ENCODE measurements at places on chromosomes 1 and 21.

DNA sequence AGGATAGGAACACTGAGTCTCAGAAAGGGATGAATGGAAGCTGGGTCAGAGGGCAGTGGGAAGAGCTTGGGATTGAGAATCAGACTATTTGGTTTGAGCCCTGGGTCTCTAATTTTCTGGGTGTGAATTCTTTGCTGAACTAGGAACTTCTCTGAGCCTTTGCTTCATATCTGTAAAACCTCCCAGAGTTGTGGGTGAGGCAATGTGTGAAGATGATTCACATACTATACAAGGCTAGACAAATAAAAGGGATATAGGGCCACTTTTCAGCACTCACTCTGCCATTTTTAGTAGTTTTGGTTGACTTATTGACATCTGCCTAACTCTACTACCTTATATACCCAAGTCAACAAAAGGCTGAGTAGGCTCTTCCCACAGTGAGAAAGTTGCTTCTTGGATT lies 77.7 kb upstream of the JUN start:
- DNase-seq = no peak

DNA sequence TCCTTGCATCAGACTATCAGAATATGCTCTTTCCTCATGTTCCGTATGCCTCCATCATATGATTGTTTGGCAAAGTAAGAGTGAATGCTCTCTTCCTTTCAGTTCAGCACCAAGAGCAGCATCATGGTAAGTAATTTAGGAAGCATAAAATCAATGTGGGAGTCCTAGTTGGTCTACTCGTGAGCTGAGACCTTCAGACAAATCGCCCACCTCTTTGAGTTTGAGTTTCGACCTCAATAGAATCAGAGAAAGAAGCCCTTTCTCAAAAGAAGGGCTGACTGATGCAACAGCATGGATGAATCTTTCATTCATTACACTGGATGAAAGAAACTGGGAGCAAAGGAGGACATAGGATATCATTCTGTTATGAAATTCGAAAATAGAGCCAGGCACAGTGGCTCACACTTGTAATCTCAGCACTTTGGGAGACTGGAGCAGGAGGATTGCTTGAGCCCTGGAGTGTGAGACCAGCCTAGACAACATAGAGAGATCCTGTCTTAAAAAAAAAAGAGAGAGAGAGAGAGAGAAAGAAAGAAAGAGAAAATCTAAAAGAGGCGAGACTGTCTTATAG lies 112.5 kb downstream of the ZC3H11B start:
- DNase-seq = no peak

GRCh38 chr1:34843392-34844251 lies 15.9 kb downstream of the SMIM12 start:
- DNase-seq = no peak

GRCh38 chr1:9486466-9487140 lies 52.7 kb upstream of the SLC25A33 start:
- DNase-seq = no peak

- DNase-seq = no peak
Observed at GRCh38 chr1:43067977-43068751, 103.9 kb downstream of the EBNA1BP2 start.

DNA sequence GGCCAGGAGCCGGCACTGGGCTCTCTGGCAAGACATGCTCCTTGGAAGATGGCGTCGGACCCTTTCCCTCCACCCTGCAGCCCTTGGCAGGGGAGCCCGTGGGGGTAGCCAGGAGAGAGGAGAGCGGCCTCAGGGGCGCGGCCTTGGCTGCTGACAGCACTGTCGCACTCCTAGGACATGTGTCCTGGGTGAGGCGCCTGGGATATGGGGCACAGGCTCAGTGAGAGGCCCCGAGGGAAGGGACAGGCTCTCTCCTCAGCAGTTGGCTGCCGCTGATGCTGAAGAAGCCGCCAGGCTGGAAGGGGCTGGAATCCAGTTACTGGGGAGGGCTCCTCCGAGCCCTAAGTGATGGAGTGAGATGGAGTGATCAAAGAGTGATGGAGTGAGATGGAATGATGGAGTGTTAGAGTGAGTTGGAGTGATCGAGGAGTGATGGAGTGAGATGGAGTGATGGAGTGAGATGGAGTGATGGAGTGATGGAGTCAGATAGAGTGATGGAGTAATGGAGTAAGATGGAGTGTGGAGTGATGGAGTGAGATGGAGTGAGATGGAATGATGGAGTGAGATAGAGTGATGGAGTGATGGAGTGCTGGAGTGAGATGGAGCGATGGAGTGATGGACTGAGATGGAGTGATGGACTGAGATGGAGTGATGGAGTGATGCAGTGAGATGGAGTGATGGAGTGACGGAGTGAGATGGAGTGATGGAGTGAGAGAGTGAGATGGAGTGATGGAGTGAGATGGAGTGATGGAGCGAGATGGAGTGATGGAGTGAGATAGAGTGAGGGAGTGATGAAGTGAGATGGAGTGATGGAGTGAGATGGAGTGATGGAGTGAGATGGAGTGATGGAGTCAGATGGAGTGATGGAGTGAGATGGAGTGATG lies 27.6 kb upstream of the PKP1 start:
- no peak for DNase-seq

DNA sequence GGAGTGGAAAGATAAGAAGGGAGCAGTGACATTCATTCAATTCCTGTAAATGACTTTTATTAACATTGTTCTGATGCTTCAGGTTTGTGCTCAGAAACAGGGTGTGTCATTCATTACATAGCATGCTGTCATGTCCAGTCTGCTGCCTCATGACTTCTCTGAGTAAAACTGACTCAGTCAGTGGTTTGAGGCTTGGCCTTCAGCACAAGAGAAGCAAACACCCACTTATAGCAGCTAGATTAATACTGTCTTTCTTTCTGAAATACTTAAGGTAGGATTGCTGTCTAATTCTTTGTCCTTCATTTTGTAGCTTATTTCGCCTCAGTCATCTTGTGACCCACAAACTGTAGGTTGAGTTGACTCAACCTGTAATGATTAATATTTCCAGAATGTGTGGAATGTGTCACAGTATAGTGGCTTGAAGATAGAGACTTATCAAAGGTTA lies 32.9 kb downstream of the RASAL2 start:
- no peak for DNase-seq

DNA sequence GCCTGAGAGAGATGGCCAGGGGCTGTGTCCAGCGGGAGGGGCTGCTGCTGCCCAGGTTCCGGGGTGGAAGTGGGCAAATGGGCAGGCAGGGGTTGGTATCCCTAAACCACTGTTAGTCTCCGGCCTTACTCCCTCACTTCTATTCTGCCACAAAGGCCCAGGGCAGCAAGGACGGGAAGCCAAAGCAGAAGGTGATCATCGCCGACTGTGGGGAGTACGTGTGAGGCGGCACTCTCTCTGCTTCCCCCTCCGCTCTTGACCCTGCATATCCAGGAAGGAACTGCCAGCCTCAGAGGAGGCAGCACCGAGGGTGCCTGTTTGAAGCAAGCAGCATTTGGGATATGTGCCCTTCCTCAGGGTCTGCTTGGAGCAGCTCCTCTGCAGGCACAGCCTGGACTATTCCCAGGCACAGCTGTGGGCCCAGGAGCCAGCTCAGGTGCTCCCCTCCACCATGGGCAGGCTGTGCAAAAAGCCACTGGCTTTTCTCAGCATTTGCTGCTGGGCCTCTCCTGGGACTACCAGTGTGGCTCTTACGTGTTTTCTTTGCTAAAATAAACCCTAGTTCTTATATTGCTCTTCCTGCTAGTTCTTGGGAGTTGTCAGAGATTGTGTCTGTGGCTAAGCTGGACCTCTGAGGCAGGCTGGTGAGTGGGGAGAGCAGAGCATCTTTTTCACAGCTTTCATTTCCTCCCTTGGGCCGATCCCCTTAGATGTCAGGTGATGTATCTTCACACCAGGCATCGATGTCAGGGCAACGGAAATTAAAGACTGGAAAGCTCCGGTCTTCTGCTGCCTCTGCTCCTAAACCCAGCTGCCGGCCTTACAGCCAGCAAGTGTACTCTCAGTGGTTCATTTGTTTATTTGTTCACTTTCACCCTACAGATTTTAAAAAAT lies 14.7 kb downstream of the PPIE start:
- DNase-seq = no peak

- no peak for DNase-seq
Observed at GRCh38 chr1:2019172-2019543, at the start of gene GABRD. Gene GABRD, plus strand, starts transcription at chr1:2019345. Its CDS starts 79 bp downstream, at chr1:2019424.

DNA sequence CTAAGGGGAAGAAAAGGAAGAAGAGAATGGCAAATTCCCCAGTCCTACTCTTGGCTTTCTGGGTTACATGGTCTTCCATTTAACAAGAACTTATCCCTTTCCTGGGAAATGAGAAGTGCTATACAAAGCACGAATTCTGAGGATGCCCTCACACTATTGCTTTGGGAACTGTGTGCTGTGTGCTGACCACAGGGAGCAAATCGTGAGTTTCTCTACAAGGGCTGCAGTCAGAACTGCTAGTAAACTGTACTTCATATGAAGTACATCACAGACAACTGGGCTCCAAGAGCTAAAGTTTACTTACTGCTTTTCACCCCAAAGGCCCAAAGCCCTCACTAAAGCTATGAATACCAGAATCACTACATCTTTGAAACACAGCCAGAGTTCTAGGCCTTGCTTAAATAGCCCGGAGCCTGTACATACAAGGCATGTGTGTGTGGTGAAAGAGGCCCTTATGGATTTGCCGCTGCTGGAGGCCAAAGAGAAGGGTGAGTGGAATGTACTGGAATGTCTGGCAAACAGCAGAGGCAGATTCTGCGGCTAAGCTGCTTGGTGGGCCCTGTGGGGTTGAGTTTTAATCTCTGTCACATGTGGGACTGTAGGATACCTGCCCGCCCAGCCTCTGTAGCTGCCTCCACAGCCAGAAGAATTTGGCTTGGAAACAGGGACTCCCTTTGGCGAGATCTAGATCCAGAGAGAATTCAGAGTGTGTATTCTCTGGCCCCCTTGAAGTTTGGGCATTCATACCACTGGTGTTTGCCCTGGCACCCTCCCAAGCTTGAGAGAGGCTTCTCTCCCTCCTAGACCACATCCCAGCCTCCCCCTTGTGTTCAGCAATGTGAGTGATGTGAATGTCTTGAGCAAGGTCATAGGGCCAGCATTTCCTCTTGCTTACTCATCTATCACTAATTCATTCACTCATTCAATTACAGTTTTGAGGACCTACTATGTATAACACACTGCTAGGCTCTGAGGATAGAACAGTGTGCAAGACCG lies 21.9 kb upstream of the TRIM67 start:
- no peak for DNase-seq

- no peak for DNase-seq
Observed at GRCh38 chr1:162993846-162994245, 75.3 kb upstream of the RGS4 start.

DNA sequence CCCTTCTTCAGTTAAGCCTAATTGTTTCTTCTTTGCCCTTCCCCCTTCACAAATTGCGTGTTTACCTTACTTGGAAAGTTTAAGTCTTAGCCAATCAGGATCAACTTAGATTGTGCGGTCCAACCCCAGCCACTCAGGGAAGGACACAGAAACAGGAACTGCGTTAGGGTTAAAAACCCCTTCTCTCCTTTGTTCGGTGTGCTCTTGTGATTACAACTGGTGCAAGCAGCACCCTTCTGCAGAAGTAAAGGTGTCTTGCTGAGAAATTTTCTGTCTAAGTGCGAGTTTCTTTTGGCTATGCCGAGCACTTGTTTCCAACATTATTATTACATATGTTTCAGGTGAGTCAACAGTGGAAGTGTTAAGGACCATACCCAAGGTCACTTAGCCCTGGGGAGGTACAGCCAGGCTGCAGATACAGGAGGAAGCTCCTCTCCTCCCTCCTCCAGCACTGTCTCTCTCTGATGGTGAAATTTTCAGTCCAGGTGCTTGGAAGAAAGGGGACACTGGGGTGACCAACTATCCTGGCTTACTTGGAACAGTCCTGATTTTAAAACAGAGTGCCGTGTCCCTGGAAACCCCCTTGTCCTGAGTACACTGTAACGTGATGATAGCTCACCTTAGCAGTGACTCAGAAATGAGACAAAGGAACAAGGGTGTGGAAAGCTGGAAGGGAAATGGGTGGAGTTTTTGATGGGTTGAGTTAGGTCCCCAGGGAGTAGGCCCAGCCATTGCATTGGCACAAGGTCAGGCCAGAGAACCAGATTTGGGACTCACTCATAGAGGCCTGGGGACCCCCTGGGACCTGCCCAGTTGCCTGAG lies 68.7 kb upstream of the KLHDC7A start:
- DNase-seq = no peak

- no peak for DNase-seq
Observed at GRCh38 chr1:25048728-25049127, 118.7 kb upstream of the RUNX3 start.

GRCh38 chr1:77065693-77066342 lies 153.4 kb downstream of the PIGK start:
- DNase-seq = no peak

GRCh38 chr1:9653210-9653490 lies 1.6 kb downstream of the PIK3CD start:
- DNase-seq = no peak

- no peak for DNase-seq
Observed at GRCh38 chr21:33664135-33664534, 21.8 kb downstream of the ITSN1 start.

DNA sequence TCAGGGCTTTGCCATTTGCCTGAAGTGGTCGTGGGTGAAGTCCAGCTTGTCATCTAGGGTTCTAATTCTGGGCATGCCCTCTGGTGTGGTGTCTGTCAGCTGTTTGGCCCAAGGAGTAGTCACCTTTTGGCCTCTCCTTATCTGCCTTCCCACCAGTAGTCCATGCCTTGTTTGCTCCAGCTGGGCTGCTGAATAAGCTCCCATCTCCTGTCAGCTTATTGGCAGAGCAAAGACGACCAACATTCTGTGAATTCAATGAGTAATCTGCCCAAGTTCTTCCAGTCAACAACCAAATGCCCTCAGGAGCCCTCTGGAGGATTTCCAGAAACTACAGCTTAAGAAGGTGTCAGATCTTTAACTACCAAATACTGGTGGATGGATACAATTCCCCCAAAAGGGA lies 7.0 kb downstream of the BCAN start:
- DNase-seq = no peak

DNA sequence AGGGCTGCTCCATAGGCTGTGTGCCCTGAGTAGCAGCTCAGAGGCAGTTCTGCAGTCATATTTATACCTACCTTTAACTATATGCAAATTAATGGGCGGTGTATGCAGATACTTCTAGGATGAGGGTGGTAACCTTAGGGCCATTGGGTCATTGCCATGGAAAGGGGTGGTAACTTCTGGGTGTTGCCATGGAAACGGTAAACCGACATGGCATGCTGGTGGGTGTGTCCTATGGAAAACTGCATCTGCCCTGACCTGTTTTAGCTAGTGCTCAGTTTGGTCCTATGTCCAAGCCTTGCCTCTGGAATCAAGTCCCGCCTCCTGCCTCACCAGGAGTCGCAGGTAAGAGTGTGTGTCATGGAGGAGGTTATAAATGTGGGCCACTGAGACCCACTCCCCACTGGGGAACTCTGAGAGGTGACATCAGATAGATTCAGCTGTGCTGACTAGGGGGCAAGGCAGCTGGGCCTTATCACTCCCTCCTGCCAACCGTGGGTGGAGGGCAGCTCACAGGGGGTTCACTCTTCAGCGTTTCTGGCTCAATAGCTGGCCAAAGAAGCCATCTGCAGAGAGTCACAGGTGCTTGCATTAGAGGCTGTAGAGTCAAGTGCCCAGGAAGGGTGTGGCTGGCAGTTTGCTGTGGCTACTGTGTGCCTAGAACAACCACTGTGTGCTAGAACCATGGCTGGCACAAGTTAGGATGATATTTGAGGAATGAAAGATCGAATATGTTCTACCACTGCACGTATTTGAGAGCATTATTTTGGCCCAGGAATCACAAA lies 19.0 kb downstream of the BACE2 start:
- DNase-seq = no peak

All from stimulated activated CD4-positive, alpha-beta T cell treated with anti-CD3 and anti-CD28 coated beads, Interleukin-2, amount 100 ng/mL, for 48 hours (primary cell).